ENCODE measurements at places on chromosomes 1 and 21. TPM values are rescaled to one million over a fixed set of nuclear protein-coding genes. Genes with fewer than 3 reads are reported as not detected.

Gene ZNF697
- 1.7 TPM for total RNA-seq

Gene NEXN
- 8.5 TPM for total RNA-seq

Gene NGF
- total RNA-seq, result 3.4 TPM

Gene OR6P1
- not detected for total RNA-seq

Gene CATSPERE
- 0.09 TPM for total RNA-seq

Gene KLHL20
- 11.6 TPM for total RNA-seq

Gene RXFP4
- total RNA-seq, result 0.07 TPM

Gene TRMT13
- 5.9 TPM for total RNA-seq

Gene KLHDC8A
- 0.53 TPM for total RNA-seq

Gene INSRR
- total RNA-seq, result not detected

Gene TMEM69
- 16.8 TPM for total RNA-seq

Gene CHML
- total RNA-seq, result 8.2 TPM

Gene MYCL
- total RNA-seq, result 1.3 TPM

Gene CD5L
- total RNA-seq, result not detected

Gene CYYR1
- total RNA-seq, result not detected
